ENCODE measurements at places on chromosomes 4 and X. TPM values are rescaled to one million over a fixed set of nuclear protein-coding genes. Genes with fewer than 3 reads are reported as not detected.

The AMER1 gene
- 2.3 TPM for polyA plus RNA-seq

- peak; percentile 64 for DNase-seq
Observed at GRCh38 chrX:120244735-120245498, 5.7 kb upstream of the ZBTB33 start.

The CT47B1 gene
- polyA plus RNA-seq, result not detected

GRCh38 chrX:68147848-68148247, 285.4 kb downstream of the OPHN1 start:
- no peak for DNase-seq

DNA sequence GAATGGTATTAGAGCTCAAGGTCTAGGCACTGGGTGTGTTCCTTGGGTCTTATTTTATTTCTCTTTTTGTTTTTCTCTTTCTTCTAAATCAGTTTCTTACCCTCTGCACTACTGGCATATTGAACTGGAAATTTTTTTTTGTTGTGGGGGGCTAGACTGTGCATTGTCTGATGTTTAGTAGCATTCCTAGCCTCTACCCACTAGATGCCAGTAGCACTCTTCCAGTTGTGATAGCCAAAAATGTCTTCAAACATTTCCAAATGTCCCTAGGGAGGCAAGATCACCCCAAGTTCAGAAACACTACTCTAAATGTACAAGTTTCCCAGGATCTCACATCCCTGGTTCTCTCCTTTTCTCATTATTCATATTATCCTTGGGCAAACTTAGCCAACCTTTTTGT, 69.8 kb upstream of the AMOT start:
- DNase-seq, result no peak

DNA sequence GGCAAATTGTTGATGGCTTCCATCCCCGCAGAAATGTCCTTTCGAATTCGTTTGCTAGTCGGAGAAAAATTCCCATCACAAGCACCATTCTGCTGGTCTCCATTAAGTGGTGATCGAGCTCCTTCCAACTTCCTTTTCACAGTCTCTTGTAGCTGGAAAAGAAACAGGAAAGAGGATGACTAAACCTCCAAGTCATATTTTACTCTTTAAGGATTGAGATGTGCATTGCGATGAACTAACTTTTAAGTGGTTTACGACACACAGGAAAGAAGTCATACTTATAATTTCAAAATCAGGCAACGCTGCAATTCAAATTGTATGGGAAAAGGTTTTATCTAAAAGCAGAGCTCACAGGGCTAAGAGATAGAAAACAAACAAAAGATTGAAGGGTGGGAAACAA, 225.2 kb downstream of the MGST2 start:
- no peak for DNase-seq

The NRK gene
- polyA plus RNA-seq, result 17.9 TPM

GRCh38 chrX:153625271-153626024, 21.6 kb upstream of the DUSP9 start:
- no peak for DNase-seq

DNA sequence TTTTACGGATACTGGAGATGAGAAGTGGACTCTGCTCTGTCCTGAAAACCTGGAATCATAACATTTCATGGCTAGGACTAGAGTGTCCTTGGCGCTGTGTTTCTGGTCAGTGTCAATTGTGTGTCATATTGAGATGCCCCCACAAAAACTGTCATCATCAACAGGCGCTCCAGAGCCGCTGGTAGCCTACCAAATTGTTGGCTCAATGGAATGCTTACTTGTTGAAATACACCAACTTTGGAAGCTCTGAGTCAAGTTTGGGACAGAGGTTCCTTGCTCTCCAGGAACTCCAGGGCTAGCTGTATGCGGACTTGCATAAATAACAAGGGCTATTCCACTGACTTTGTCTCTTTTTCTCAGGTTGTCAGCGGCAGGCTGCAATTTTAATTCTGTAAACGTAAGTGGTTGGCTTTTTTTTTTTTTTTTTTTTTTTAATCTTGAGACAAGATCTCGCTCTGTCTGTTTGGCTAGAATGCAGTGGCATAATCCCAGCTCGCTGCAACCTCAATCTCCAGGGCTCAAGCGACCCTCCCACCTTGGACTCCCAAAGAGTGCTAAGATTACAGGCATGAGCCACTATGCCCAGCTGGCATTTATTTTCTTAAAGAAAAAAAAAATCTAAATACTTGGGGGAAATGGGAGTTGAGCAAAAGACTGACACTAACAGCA, 871 bp upstream of the HPGD start:
- peak; percentile 12 for DNase-seq

- no peak for DNase-seq
Observed at GRCh38 chr4:136713140-136713539, 819.2 kb downstream of the PCDH18 start.

The CA5B gene
- 4.6 TPM for polyA plus RNA-seq

DNA sequence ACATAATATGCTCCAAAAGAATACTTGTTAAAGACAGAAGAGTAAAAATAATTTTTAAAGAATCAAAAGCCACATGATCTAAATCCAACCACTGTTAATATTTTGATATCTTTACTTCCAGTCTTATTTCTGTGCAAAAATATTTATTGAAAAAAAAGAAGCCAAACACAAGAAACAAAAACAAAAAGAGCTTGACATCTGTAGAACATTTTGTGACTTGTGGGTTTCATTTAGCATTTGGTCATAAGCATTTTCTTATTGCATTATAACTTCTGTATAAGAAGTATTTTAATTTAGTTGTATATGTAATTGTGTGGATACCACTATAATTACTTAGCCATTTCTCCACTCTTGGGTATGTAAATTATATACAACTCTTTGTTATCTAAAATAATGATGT, 63.1 kb downstream of the DIPK2B start:
- no peak for DNase-seq

GRCh38 chr4:154049457-154050181, 260.7 kb upstream of the SFRP2 start:
- no peak for DNase-seq

DNA sequence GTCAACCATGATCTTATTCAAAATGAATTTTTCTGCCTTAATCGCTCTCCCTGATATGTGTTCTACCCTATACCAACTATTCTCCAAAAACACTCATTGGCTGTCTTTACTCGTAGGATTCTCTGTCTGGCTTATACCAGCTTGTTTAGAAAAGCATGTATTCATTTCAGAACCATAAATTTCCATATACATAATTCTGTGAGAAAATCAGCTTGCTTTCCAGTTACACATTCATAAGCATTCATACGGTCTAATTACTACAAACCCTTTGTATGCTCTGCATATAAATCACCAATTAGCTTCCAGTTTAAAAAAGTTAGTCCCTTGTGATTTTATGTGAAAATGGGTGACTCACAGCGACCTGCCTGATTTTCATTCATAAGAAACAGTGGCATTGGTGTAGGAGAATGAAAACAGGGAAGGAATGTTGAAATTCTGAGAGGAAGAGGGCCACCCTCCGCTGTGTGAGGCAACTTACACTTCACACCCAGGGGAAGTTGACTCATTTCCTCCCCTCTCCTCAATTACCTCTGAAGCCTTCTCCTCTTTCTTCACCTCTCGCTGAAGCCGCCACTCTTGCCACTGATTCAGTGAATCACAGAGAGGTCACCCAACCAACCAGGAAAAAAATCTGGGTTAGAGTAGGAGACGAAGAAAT, 63.3 kb downstream of the MEPE start:
- DNase-seq, result peak; percentile 61

- DNase-seq, result no peak
Observed at GRCh38 chr4:7780751-7781348, 158.8 kb downstream of the AFAP1 start.

The ANXA3 gene
- polyA plus RNA-seq, result 14.1 TPM

DNA sequence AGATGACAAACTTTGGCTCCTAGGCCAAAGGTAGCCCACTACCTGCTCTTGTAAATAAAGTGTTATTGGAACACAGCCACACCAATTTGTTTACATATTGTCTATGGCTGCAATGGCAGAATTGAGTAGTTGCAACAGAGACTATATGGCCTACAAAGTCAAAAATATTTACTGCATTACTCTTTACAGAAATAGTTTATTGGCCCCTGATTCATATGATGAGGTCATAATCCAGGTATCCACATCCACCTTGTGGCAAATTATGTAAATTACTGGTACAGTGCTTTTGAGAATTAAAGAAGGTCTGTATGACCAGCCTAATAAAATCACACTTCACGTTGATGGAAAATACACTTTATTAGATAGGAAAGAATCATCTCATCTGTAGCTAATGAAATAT, 337.0 kb upstream of the DDX53 start:
- no peak for DNase-seq

- no peak for DNase-seq
Observed at GRCh38 chr4:78762529-78762928, 13.6 kb upstream of the BMP2K start.

- DNase-seq, result no peak
Observed at GRCh38 chr4:93780080-93780479, 48.5 kb upstream of the ATOH1 start.

DNA sequence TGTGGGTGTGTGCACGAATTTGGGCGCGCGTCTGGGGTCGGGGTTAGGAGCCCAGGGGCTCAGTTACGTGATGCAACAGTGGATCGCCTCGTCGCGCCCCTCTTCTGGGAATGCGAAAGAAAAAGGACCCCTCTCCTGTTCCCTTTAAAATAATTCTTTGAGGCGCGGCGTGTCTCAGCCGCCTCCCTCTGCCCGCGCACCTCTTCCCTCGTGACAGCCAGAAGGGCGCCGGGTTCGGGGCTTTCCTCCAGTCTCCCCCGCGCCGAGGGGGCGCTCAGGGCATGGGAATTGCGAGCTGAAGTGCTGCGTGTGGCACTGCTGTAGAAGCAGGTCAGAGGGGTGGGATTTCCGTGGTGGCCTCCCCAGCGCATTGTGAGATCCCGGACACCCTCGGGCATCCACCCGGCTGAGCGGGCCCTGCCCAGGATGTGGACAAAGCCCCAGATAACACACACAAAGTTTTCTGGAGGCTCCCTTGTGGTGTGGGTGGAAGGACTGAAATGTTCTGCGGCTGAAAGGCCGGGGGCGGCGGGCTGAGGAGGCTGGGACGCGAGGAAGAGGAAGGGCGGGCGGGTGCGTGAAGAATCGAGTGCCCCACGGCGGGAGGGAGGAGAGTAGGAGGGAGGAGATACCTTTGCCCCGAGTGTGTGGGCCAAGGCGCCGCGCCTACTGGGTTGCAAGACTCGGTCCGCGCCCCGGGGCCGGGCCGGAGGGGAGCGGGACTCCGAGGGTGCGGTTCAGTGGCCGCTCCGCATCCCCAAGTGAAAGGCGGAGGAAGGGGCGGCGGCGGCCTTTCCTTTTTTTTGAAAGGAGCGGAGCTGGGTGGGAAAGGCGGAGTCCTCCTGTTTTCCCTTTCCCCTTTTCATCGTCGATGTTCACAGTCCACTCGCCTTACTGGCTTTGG, 752 bp downstream of the SEPTIN11 start:
- peak; percentile 41 for DNase-seq

The FRG2 gene
- not detected for polyA plus RNA-seq

DNA sequence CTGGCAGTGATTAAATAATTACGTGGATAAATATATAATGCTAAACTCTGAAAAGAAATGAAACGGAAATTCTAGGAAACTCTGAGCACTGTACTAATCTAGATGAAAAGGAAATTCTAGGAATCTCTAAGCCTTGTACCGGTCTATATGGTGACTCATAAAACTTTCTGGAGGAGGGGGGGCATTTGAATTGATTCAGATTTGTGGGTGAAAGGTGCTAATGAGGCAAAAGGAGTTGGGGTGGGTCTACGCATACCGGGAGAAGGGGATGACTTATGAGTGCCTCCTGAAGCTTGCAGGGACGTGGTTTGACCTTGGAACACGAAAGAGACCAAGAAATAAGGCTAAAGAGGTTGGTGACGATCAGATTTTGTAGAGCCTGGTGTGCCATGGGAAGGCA, 151.7 kb upstream of the CASK start:
- no peak for DNase-seq

- no peak for DNase-seq
Observed at GRCh38 chrX:109902665-109903064, 100.2 kb upstream of the TMEM164 start.

- DNase-seq, result no peak
Observed at GRCh38 chr4:121824950-121825349, 1.3 kb upstream of the CCNA2 start.

DNA sequence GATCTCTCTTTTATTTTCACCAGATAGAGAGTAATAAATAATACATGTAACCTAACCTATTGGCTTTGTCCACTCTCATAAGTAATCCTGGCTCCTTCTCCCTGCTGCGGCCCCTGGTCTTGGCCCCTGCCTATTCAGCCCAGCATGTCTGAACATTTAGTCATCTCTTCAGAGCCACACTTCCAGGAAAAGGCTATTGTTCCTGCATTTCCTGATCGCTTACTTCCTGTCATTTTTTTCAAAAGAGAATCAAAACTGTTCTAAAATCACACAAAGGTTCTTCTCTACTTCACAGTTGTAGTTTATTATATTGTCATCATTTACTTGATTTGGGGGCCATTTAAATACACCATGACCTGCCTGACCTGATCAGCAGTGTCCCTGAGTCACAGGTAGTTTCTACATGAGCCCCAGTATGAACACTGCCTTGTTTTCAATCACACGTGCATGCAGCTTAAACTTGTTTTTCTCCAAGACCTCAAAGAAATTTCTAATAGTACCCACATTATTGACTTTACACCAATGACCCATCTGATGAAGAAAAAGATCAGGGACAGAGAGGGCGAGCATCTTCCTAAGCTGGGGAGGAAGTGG, 47.4 kb upstream of the KDR start:
- DNase-seq, result no peak

- peak; percentile 25 for DNase-seq
Observed at GRCh38 chr4:173211838-173212237, 43.2 kb downstream of the GALNT7 start.

DNA sequence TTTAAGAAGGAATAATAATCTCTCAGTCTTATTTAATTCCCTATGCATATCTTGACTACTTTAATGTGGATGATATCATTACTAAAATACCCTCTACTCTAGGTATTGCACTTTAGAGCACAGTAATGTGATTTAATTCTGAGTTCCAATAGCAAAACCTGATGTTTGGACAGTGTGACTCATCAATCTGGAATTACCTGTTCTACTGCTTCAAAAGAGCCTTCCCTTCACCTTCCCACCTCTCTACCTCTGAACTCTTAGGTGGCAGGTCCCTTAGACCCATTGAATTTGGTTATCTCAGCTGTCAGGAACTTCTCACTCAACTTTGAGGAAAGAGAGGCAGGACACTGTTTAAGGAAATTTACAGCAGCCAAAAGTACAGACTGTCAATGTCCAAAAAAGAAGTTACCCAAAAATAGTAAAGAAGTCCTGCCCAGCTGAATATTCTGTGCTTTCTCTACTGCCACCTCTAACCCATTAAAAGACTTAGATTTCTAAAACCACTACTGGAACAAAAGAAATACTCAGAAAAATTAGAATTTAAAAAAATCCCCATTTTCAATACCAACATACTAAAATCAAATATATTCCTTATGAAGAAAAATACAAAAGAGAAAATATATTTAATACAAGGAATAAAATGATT, 123.1 kb upstream of the GPM6A start:
- no peak for DNase-seq

All from adrenal gland (tissue), 19 donors.